ENCODE measurements at places on chromosomes 7 and 10.

DNA sequence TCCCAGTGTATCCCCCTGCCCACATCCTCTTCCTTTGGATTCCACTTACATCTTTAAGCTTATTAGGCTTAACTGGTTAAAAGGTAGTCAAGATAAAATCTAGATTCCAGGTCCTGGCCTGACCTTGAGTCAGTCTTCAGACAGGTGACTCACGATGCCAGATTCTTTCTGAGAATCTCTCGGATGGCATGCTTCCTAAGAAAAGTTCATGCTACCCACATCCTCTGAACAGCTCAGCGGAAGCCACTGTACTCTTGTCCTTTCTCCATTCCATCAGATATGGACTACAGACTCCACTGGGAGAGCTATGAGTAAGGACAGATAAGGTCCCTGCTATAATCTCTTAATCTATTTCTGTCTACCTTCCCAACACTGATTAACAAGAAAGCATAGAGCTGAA lies 43.4 kb downstream of the DNMBP start:
- DNase-seq, result no peak

- DNase-seq, result no peak
Observed at GRCh38 chr7:4226524-4226882, 455.6 kb upstream of the FOXK1 start.

DNA sequence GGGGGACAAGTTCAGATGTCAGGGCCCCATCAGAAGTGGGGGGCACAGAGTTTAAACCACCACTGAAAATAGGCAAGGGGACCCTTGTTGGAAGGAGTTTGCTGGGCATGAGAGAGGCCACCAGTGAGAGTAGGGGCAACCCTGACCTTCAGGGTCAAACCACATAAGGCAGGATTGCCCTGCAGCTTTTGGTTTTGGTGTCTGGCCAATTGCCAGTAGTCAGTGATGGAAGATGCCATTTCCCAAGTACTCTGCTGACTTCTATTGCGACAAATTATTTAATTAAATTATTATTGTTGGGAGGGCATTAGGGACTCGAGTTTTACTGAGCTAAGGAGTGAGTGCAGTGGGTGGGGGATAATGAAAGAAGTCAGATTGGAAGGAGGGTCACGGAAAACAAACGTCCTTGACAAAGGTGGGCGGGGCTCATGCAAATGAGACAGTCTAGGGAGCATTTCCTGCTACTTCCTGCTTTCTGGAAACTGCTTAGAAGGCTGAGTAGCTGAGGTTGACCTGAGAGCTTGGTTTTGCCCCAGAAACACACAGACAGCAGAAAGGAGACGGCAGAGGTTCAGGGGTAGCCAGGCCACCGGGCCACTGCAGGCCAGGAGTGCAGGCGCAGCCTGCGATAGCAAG lies 74.2 kb upstream of the ANLN start:
- DNase-seq, result peak; percentile 4

- DNase-seq, result no peak
Observed at GRCh38 chr10:129607607-129608109, 140.6 kb downstream of the MGMT start.

DNA sequence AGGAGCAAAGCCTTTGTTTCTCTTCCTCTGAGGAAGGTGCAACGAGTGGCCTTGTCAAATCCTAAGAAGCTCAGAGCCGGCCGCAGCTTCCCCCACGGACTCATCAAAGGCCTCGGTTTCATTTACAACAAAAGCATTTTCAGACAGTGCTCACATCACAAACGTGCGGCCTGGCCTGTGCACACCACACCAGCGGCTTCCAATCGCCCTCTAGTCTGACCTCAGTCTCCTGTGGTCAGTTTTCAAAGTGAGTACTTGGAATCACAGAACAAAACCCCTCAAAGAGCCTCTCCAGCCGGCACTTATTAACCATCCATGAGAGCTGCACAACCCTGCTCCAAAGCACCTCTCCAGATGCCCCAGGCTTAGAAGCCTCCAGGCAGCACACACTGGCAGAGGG lies 3.3 kb downstream of the RADIL start:
- no peak for DNase-seq

- DNase-seq, result no peak
Observed at GRCh38 chr10:6399879-6400278, 180.2 kb downstream of the PRKCQ start.

DNA sequence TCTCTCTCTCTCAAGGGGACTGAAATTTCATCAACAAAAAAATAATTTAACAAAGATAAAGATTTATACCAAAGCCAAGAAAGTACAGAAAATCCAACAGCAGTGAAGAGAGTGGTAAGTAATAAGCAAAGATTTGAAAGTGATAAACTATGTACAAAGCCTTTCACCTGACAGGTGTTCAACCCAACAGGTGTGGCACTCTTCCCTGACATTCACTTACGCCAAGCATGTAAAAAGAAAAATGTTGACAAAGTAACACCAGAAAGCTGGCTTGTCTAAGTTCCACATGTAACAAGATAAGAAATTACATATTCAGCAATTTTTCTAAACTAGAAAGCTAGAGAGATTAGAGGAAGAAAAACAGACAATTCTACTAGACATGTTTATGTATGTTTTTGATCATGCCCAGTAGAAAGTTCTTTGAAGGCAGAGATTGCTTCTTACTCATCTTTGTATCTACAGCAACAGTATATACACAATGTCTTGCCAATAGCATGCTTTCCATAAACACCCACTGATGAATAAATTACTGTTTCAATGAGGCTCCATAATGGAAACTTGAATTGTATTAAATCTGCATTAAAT lies 468.5 kb downstream of the PARD3 start:
- no peak for DNase-seq

DNA sequence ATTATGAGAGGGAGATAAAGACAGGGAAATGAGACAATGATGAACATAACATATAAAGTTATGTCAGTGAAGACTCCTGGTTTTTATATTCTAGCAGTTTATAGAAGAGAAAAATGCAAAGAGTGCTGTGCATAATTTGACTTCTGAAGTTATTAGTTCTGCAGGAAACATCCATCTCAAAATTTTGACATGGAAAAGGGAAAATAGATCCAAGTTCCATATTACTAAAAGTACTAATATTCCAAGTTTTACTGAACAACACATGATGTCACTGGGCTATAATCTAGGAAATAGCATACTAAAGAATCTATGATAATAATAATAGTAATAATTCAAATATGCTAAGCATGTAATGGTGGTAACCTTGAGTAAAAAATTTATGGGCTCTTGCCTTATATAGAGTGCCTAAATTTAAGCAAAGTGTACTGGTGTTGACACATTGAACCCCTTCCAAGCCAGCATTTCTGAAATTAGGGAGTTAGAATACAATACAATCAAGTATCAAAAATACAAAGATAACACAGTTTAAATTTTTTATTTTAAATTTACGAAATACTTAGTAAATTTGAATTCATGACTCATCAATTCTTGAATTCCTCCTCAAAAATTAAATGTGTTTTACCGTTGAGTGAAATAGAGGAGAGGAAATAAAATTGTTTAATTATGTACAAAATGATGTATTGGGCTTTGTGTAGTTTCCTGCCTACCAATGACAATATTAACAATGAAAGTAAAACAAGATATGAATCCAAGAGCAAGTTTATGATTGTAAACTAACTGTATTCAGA lies 102.8 kb upstream of the KCND2 start:
- DNase-seq, result no peak

GRCh38 chr10:44333511-44333910 lies 51.4 kb downstream of the CXCL12 start:
- no peak for DNase-seq

- no peak for DNase-seq
Observed at GRCh38 chr10:7003831-7004395, 406.9 kb downstream of the SFMBT2 start.

DNA sequence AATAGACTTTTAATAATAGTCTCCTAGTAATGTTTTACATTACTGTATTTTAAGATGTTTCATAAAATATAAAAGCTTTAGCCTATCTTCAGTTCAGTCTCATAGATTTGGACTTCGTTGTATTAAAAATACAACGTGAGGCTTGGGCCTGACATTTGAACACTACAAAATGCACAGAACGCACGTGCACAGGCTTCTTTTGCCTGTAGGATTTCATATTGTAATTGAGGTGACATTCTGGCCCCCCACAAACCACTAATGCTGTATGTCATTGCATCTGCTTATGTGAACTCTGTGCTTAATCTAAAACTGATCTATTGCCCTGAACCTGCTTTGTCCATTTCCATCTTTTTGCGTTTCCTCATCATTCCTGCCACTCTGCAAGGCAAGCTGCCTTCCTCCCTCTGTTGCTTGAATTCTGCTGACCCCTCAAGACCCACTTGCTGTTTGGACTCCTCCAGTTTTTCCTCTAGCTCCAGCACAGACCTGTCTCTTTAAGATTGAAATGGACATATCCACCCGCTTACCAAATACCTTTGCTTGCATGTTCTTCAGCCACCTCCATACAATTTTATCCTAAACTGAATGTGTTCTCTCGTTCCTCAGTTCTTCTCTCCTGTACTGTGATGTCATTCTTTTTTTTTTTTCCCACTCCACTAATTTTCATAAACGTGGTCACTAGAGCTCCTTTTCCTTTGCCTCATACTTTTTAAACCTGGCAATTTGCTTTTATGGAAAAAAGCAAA lies 12.4 kb downstream of the PRKAR2B start:
- no peak for DNase-seq

GRCh38 chr7:53697913-53698312 lies 662.5 kb downstream of the POM121L12 start:
- no peak for DNase-seq

DNA sequence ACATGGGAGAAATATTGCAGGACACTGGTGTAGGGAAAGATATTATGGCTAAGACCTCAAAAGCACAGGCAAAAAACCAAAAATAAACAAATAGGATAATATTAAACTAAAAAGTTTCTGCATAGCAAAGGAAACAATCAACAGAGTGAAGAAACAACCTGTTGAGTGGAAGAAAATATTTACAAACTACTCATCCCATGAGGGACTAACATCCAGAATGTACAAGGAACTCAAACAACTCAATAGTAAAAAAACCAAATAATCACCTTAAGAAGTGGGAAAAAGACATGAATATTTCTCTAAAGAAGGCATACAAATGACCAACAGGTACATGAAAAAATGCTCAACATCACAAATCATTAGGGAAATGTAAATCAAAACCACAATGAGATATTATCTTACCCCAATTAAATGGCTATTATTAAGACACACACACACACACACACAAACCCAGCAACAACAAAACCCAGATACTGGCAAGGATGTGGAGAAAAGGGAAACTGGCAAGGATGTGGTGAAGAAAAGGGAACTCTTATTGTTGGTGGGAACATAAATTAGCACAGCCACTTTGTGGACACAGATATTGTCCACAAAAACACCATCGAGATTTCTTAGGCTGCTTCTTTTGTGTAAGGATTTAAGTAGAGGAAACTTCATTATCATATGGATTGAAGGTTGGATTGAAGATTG lies 9.8 kb upstream of the RAB18 start:
- DNase-seq, result no peak

DNA sequence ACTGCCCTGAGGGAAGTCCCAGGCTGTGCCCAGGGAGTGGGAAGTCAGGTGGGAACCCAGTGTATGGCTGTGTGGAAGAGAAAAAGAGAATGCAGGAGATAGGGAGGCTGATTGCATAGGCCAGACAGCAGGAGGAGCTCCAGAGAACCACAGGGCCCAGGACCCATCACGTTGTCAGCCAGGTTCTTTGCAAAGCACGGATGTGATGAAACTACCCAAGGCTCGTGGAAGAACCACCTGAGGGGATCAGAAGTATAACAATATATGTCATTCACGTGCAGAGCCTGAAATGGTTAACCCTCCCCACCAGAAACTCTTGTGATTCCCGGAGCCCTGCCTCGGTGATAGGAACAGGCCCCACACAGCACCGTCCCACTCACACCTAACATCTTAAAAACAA lies 83.6 kb downstream of the LARP4B start:
- no peak for DNase-seq

GRCh38 chr7:73717991-73718405 lies 1.5 kb downstream of the STX1A start:
- DNase-seq, result no peak

GRCh38 chr7:27576360-27576944 lies 86.2 kb downstream of the HIBADH start:
- peak; percentile 70 for DNase-seq

- no peak for DNase-seq
Observed at GRCh38 chr7:143295870-143296269, 7.7 kb downstream of the CASP2 start.
